Activated CD8-positive, alpha-beta memory T cell treated with anti-CD3 and anti-CD28 coated beads for 4 hours (primary cell): ENCODE measurements at places on chromosomes 3 and 15.

- no peak for DNase-seq
These were observed 1.1 kb downstream of the SLCO3A1 start for GRCh38 chr15:91854639-91854990.

DNA sequence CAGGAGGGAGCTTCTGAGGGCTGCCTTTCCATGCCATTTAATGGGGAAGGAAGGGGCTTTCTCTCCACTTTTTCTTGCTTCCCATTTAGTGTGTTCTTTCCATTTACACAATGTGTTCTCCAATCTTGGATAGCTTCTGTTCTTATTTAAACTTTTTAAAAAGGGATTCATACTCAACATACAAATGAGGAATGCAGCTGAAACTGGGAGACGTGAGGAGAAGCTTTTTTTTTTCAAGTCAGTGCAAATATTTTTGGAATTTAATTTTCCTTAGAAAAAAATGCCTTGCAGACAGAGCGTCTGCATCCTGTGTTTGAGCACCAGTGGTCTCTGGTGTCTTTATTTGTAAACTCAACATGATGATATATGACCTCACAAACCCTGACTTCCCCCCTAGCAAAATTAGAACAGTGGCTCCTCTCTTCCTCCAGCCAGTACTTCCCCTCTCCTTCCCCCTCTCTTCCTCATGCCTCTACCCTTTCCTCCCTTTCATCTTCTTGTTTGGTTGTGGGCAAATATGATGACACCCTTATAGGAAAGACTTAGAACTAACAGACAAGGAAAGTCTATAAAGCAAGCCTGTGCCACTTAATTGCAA is 48.1 kb upstream of the PCSK6 start:
- no peak for DNase-seq

DNA sequence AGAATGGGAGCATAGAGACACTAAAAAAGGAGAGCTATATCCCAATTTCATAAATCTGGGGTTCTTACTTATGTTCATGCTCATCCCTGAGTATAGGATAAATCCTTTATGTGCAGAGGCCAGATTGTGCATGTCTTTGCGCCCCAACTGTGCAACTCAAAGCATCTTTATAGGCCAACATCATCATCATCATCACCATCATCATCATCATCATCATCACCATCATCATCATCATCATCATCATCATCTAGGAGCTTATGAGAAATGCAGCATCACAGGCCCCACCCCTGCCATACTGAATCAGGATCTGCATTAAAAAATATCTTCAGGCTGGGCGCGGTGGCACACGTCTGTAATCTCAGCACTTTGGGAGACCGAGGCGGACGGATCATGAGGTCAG is 45.5 kb downstream of the DPPA2 start:
- DNase-seq = no peak

- DNase-seq = no peak
These were observed 9.1 kb downstream of the CORO2B start for GRCh38 chr15:68587769-68588385.
